Glutamatergic neuron (in vitro differentiated cells): ENCODE measurements at places on chromosomes 2 and 18.

DNA sequence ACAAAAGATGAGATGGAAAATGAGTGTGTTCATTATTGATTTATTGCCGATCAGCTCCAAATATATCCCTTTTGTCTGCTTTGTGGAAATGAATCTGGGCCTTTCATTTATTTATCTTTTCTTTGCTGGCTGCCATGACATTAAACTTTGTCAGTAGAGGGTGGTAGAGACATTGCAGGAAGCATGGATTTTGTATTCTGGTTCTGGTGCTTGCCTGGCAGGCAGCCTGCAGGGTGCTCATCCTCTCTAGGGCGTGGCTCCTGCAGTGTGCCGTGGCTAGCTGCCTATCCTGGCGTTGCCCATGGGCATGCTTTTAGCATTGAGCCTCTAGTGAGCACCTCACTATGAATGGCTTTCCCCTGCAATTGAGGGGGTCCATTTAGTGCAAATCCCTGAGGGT, 593.1 kb downstream of the RNF144A start:
- no peak for DNase-seq

DNA sequence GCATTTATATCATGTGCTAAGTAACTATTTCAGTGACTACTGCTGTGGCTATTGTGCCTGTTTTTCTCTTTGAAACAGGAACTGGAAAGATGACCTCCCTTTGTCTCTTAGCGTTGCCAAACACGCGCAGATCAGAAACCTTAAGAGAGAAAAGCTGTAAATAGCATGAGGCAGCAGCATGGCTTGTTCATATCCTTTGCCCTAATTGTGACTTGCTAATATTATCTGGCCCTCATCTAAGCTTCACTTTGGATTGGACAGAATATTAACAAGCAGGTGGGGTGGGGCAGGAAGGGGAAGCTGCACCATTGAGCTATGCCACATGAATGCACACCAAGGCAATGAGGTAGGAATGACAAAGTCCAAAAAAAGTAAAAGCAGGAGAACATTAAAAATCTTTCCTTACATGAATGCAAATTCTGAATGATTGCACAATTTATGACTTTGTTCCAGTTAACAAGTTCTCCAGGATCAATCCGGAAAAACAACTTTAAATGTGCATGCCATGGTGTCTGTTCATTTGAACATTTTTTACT, 128.4 kb downstream of the IRS1 start:
- no peak for DNase-seq

GRCh38 chr18:5318061-5318700, 22.7 kb upstream of the ZBTB14 start:
- no peak for DNase-seq

GRCh38 chr2:159228081-159228581, 58.4 kb downstream of the WDSUB1 start:
- DNase-seq, result no peak

DNA sequence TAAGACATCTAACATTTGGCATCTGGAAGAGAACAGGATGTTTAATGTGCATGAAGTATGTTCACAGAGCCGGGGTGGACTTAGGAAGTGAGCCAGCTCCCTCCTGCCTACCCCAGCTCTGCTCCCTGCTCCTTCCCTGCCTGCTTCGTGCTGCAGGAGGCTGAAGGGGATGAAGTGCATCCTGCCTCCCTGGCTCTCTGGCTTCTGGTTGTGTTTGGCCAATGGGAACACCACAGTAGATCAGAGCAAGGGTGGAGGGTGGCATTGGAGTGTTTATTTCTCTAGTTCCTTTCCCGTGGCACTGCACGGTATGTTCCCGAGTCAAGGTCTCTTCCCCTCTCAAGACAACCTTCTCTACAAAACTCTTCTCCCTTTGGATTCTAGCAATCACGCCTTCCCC, 379.9 kb downstream of the CLIP4 start:
- DNase-seq, result no peak

- DNase-seq, result no peak
These were observed 34.5 kb upstream of the CCDC93 start for GRCh38 chr2:118048401-118048800.

DNA sequence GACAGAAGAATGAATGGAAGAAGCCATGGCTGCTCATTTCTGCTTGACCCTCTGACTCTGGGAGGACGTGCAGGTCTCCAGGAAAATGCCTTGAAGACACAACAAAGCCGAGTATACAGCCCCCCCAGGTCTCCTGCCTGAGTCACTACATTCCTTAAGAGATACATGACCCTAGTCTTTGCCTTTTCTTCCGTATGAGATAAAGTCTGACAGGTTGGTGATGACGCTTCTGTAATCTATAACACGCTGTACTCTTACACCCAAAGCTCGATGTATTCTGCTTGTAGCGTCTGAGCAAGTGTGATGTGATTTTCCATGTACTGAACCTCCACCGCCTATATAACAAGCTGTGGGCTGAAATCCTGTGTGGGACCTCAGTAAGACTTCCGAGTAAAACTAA, 77.3 kb downstream of the KCTD1 start:
- DNase-seq, result no peak

GRCh38 chr2:187470698-187471097, 22.6 kb upstream of the CALCRL start:
- no peak for DNase-seq

DNA sequence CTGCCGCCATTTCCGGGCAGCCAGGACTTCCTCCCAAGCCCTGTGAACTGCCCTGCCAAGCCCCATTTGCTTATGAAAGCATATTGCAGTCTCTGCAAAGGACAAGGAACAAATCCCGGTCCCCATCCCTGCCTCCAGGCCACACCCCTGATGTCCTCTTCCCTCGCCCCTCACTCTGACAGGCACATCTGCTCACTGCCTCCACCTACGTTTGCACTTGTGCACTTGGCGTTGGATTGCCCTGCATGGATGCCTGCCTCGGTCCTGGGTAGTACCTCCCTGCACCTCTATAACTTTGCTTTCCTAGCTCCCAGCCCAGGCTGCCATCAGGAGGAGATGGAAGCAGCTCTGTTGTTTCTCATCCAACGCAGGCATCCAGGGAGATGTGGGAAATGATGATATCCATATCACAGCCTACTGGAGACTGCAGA, 19.6 kb upstream of the RPL31 start:
- DNase-seq, result no peak

GRCh38 chr18:57980573-57981307, 63.3 kb upstream of the NEDD4L start:
- DNase-seq, result no peak

GRCh38 chr2:113169586-113169985, 4.2 kb upstream of the PSD4 start:
- DNase-seq, result no peak
